ENCODE measurements at places on chromosomes 16 and 17. TPM values are rescaled to one million over a fixed set of nuclear protein-coding genes. Genes with fewer than 3 reads are reported as not detected.

DNA sequence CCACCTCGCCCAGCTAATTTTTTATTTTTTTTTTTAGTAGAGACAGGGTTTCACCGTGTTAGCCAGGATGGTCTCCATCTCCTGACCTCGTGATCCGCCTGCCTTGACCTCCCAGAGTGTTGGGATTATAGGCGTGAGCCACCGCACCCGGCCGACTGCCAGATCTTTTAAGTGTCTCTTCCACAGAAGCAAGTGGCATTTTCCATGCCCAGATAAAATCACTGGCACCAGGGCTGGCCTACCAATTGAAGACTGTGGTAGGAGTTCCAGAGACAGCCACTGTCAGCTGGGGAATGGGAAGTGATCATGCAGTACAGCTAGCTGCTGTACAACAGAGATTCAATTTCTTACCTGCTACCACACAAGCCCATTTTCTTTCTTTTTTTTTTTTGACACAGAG is 17.9 kb downstream of the CNP start:
- DNase-seq: no peak

DNA sequence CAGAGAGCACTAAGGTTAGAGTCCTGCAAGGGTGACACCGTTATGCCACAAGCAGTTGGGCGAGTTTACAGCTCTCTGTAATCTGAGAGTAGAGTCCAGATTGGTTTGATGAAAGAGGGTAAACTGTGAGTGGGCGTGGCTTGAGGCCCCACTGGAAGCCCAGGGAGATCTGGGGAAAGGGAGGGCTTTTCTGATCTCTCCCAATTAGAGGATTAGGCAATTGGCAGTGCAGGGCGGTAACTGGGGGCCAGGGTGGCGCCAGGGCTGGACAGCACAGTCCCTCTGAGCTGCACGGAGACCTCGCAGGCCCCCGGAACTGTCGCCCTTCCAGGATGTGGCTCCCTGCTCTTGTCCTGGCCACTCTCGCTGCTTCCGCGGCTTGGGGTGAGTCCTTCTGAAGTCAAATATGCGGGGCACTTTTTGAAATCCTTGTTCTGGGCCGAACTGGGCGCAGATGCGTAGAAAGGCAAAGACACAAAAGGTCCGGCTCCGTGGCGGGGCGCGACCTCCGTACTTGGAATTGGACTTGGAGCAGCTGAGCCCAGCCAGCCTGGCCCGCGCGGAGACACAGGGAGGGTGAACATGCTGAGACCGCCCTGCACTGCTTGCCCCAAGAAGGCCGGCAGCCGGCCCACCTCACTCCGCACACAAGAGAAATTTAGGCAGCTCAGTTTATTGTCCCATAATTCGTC is 72.4 kb downstream of the CES1 start:
- no peak for DNase-seq

DNA sequence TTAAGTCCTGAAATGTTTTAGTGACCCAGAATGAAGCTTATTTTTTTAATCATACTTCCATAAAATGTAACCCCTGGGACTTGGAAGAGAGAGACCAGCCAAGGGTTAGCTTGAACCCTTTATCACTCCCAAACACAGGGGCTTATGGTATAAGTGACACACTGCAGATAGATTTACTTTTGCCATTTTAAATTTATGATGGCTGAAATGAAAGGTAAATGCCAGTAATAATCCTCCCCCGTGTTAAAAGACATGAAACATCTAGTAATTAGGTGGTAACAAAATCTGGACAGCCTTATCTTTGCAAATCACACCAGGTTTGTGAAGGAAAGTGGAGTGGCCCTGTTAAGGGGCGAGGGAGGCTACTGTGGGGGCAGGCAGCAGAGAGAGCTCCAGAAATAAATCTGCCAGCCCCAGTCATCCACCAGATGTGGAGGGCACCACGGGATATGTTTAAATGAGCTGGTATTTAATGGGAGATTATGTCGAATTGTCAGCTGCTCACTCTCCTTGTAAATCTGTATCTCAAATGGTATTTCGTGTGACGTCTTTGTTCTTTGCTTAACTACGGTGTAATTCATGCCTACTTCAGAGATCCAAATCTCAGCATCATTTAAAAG is 326.5 kb downstream of the WWOX start:
- DNase-seq: no peak

DNA sequence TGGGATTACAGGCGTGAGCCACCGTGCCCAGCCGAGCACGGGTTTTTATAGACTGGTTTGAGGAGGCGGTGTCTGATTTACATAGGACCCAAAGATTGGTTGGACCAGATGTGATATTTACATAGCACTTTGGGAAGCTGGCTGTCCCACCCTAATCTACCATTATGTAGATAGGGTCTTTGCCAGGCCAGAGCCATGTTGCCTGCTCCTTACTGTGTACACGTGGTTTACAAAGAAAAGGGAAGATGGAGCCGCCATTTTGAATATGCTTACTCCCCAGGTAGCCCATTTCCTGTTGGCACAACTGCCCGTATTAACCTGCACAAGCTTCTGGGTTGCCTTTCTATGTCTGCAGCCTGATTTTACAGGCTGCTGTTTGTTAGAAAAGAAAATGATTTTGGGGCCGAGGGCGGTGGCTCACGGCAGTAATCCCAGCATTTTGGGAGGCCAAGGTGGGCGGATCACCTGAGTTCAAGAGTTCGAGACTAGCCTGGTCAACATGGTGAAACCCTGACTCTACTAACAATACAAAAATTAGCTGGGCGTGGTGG is 89.9 kb upstream of the EEF2KMT start:
- no peak for DNase-seq

GRCh38 chr16:62968-63391 is 9.4 kb downstream of the SNRNP25 start:
- DNase-seq: no peak

GRCh38 chr17:7415784-7416183 is 4.3 kb upstream of the SPEM1 start:
- DNase-seq: no peak

SPSB3 gene
- 36.5 TPM for polyA plus RNA-seq

Measured in BJ (cell line).